ENCODE measurements at places on chromosomes 12 and 14. TPM values are rescaled to one million over a fixed set of nuclear protein-coding genes. Genes with fewer than 3 reads are reported as not detected.

DNA sequence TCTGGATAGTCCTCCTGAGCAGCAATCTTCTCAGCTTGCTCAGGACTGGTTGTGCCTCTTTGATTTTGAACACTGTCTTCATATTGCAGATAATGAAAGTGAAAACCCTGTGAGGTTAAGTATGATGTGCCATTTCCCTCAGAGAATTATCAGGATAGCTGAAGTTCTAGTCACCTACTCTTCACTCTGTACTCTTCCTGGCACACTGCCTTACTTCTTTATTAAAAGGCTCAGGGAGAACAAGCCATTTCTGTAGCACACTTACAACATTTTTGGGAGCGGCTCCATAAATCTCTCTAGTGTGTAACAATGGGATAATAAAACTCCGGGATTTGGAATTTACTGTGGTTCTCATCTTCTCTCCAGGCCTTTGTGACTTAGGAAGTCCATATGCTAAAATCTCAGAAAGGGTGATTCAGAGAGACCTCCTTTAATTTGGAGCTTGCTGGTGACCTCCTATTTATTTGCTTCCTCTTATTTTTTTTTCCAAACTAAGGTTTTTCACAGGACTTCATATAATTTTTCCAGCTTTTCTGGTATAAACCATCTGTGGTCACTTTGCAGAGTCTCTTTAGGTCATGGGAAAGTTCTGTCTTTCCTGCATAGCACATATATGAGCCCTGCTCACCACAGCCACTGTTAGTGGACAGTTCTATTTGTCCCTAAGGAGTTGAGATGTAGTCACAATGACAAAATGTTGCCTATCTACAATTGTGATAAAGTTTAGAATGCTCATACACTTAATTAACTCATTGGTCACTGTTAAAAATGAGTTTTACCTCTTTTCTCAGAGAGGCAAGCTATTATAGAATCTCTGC, 53.5 kb upstream of the LDHB start:
- no peak overlapping the region for H3K4me3 ChIP-seq
- H3K27ac ChIP-seq = no peak overlapping the region
- H3K4me1 ChIP-seq = peaks cover 4% of the 10 kb centered on the region

GRCh38 chr12:26646571-26646970, 186.4 kb downstream of the ITPR2 start:
- peaks cover 5% of the 10 kb centered on the region for H3K36me3 ChIP-seq
- H3K4me1 ChIP-seq = no peaks in the 10 kb centered on the region
- no peaks in the 10 kb centered on the region for H3K27me3 ChIP-seq
- H3K27ac ChIP-seq = no peak overlapping the region

DNA sequence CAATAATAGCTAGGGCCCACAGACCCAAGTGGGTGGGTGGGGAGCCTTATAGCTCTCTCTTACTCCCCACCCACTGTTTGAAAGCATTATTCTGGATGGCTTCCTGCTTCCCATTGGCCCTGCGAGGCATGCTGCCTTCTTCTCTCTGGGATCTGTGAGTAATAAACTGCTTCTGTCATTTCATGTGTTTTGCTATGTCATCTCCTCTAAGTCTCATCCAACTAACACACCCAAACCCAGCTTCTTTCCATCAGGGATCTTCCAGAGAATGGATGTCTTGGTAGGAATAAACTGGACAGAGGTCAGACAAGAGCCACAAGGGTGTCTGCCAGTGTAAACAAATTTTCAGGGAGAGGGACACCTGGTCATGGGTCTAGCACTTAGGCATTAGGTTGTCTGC, 66.4 kb upstream of the BDKRB2 start:
- H3K27me3 ChIP-seq = peaks cover 2% of the 10 kb centered on the region
- no peak for DNase-seq
- no peak overlapping the region for H3K4me3 ChIP-seq
- no peaks in the 10 kb centered on the region for H3K36me3 ChIP-seq

DNA sequence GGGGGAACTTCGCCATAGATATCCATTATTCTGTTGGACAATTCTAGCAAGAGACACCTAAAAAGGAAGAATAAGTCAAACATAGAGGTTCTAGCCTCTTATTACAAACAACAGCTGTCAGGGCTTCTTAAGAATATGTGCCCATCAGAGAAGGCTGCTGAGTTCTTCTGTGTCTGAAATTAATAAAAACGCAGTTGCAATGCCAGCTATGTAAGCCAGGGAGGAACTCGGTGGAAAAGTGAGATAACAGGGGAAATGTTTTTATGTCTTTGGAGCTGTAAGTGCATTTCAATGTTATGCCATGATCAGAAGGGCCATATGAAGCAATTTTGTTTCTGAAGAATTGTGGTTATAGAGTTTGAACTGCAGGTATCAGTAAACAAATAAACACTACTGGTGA, 95.0 kb downstream of the SYT1 start:
- H3K27me3 ChIP-seq = no peaks in the 10 kb centered on the region
- no peak overlapping the region for H3K27ac ChIP-seq
- no peaks in the 10 kb centered on the region for H3K36me3 ChIP-seq
- no peaks in the 10 kb centered on the region for H3K4me1 ChIP-seq
- no peak for DNase-seq

DNA sequence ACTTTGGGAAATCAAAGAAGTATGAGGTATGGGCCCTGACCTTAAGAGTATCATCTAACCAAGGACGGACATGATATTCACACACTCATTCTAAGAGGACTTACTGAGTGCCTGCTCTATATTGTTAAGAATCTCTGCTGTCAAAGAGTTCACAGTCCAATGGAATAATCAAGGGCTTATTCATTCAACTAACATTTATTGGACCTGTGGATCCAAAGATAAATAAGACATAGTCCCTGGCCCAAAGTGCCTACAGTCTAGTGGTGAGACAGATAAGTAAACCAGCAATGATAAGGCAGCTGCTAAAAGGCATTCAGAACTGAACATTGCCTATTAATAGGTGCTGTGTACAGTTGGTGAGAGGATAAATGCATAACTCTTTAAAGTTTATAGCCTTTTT, 11.0 kb downstream of the WDR20 start:
- no peak for DNase-seq
- peaks cover 20% of the 10 kb centered on the region for H3K4me1 ChIP-seq
- H3K27me3 ChIP-seq = no peaks in the 10 kb centered on the region
- peaks cover 41% of the 10 kb centered on the region for H3K36me3 ChIP-seq

DNA sequence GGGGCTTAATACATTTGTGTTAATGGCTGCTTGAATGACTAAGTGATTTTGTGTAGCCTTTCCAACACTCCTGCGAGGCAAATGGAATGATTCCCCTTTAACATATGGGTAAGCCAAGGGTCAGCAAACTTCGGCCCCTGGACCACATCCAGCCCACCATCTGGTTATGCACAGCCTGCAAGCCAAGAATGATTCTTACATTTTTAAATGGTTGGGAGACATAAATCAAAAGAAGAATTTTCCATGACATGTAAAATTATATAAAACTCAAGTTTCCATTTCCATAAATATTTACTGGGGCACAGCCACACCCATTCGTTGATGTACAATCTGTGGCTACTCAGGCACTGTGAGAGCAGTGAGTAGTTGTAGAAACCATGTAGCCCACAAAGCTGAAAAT, 9.0 kb downstream of the SLC8B1 start:
- no peak overlapping the region for H3K27ac ChIP-seq
- no peak for DNase-seq

- H3K27me3 ChIP-seq = no peaks in the 10 kb centered on the region
- DNase-seq = no peak
- no peaks in the 10 kb centered on the region for H3K4me1 ChIP-seq
- H3K36me3 ChIP-seq = no peaks in the 10 kb centered on the region
- H3K4me3 ChIP-seq = no peak overlapping the region
- no peak overlapping the region for H3K27ac ChIP-seq
Observed at GRCh38 chr12:24510581-24511125, 438.2 kb downstream of the BCAT1 start.

GRCh38 chr14:74978416-74978947, 23.1 kb upstream of the PGF start:
- H3K27me3 ChIP-seq = no peaks in the 10 kb centered on the region
- no peaks in the 10 kb centered on the region for H3K36me3 ChIP-seq
- no peak overlapping the region for H3K27ac ChIP-seq
- no peak overlapping the region for H3K4me3 ChIP-seq

The GALNT9 gene
- total RNA-seq = not detected

The BEGAIN gene
- 1.8 TPM for total RNA-seq

The GPX2 gene
- total RNA-seq = not detected

The GPR84 gene
- total RNA-seq = 0.59 TPM

The CIROP gene
- not detected for total RNA-seq

The SPIC gene
- total RNA-seq = not detected

The GLT8D2 gene
- 0.41 TPM for total RNA-seq

The SMIM41 gene
- total RNA-seq = not detected
